Colonic mucosa (tissue), 4 donors: ENCODE measurements at places on chromosomes 6 and 20.

GRCh38 chr6:158706369-158706982 is 56.6 kb downstream of the SYTL3 start:
- peak; percentile 58 for DNase-seq
- H3K4me1 ChIP-seq, result peaks cover 8% of the 10 kb centered on the region
- H3K27ac ChIP-seq, result no peak overlapping the region
- H3K36me3 ChIP-seq, result no peaks in the 10 kb centered on the region
- H3K4me3 ChIP-seq, result no peak overlapping the region

DNA sequence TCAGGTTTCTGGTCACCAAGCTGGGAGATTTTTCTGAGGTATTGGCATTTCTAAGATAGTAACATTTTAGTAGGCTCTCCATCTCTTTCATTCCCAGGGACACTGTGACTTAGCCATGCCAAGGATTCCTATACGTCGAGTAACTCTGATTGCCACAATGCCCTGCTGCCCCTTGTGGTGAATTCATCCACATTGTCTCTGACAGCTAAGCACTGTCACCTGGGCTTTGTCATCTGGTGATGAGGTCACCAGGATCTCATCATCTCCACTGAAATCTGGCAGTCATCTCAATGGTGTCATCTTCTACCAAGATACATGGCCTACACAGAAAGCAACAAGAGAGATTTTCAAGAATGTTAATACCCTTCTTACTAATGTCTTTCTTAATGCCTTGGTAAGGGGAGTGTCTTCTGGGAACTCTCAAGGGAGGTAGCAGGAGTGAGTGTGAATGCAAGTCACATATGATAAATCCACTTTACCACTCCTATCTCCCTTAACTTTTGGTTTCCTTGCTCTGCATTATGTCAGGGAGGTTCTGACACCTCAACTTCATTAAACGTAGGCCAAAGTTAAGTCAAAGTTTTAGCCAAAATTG is 246.7 kb downstream of the CD109 start:
- no peaks in the 10 kb centered on the region for H3K27me3 ChIP-seq
- no peaks in the 10 kb centered on the region for H3K36me3 ChIP-seq
- H3K4me1 ChIP-seq, result no peaks in the 10 kb centered on the region
- no peak for DNase-seq
- no peak overlapping the region for H3K27ac ChIP-seq

DNA sequence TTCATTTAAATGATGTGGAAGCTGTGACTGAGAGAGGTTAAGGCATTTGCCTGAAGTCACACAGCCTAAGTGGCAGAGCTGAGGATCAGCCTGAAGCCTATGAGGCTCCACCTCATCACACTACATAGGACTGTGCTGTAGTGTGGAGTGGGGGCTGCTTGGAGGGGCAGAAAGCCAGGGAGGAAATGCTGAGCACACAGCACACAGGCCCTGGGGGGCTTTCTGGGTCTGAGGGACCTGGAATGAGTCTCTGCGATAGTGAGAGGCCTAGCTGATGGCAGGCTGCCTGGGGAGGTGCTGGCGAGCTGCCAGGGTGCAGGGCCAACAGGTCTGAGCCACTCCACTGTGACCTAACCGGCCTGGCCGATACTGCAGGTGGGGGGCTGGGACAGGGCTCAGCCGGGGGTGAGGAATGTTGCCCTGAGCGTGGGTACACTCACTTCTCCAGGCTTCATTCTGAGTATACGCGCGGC is 2.2 kb upstream of the ARHGAP40 start:
- H3K4me3 ChIP-seq, result no peak overlapping the region
- H3K4me1 ChIP-seq, result no peaks in the 10 kb centered on the region
- H3K27me3 ChIP-seq, result peaks cover 21% of the 10 kb centered on the region
- H3K36me3 ChIP-seq, result no peaks in the 10 kb centered on the region

GRCh38 chr20:4046311-4046924 is 31.1 kb upstream of the RNF24 start:
- H3K27ac ChIP-seq, result no peak overlapping the region
- H3K27me3 ChIP-seq, result no peaks in the 10 kb centered on the region
- H3K4me1 ChIP-seq, result no peaks in the 10 kb centered on the region

DNA sequence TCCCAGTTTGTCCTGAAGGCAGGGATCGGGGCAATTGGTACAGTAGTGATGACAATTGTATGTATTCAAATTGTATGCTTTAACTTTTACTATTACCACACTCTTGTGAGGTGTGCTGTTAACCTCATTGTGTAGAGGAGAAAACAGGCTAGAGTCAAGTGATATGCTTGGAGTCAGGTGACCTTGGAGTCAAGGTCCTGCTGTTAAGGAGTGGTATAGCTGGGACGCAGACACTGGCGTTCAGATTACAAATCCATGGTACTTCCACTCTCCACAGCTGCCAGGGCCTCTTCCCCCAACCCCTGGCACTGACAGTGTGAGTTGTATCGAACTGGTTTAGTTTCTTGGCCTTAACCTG is 10.5 kb downstream of the CNPY3 start:
- no peak for DNase-seq
- H3K36me3 ChIP-seq, result peaks cover 8% of the 10 kb centered on the region
- H3K4me1 ChIP-seq, result no peaks in the 10 kb centered on the region

GRCh38 chr6:127924440-127924839 is 23.6 kb upstream of the THEMIS start:
- no peak overlapping the region for H3K27ac ChIP-seq
- no peak for DNase-seq
- H3K4me3 ChIP-seq, result no peak overlapping the region
- no peaks in the 10 kb centered on the region for H3K4me1 ChIP-seq

DNA sequence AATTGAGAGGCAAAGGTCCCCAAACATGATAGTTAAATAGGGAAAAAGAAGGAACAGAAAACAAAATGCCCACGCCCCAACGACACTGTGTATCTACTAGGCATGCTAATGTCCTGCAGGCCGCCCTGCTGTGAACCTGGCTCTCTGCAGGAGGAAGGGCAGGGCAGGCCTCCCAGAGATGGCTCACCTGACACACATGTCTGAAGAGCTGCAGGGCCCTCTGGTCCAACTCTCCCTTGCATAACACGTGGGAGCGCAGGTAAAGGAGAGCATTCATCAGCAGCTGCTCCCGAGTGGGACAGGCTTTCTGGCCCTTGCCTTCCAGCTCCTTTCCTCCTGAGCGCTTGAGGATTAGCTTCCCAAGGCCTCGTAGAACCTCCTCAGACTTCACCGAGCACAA is 53.7 kb upstream of the LYRM2 start:
- no peak overlapping the region for H3K4me3 ChIP-seq
- no peaks in the 10 kb centered on the region for H3K27me3 ChIP-seq
- DNase-seq, result no peak

DNA sequence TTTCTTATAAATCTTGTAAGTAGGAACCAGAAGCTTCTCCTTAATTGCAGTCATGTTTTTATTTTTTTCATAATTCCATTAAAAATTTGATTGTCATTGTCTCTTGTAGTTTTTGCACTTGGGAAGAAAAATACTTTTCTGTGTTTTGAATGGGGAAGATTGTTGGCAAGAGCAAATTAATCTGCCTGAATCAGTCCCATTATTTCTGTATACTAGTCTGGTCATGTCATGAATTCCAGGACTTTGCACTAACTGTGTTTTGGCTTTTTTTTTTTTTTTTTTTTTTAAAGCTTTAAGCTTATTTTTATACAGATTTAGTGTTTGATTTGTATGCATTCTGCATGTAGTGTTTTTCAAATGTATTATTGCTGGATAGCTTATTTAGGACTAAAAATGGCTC is 47.6 kb downstream of the RALGAPB start:
- no peak overlapping the region for H3K4me3 ChIP-seq
- no peaks in the 10 kb centered on the region for H3K27me3 ChIP-seq
- no peaks in the 10 kb centered on the region for H3K4me1 ChIP-seq
- H3K27ac ChIP-seq, result no peak overlapping the region

- no peak overlapping the region for H3K27ac ChIP-seq
- no peak for DNase-seq
- H3K4me1 ChIP-seq, result no peaks in the 10 kb centered on the region
- H3K4me3 ChIP-seq, result no peak overlapping the region
- H3K36me3 ChIP-seq, result no peaks in the 10 kb centered on the region
Measured at GRCh38 chr6:48101290-48101689, 9.7 kb downstream of the PTCHD4 start.

DNA sequence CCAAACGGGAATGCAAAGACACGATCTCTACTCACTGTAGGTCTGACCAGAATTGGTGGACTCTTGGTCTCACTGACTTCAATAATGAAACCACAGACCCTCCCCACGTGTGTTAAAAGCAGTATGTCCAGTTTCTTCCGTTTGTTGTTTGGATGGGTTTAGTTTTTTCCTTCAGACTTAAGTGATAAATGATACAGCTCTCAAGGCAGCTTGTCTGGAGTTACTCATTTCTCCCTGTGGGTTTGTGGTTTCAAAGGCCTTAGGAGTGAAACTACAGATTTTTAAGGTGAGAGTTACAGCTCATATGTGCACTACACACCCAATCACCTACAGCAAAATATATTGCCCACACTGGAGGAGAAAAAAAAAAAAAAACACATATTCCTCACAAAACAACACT is 86.7 kb upstream of the STMND1 start:
- H3K27ac ChIP-seq, result no peak overlapping the region
- no peaks in the 10 kb centered on the region for H3K36me3 ChIP-seq
- H3K27me3 ChIP-seq, result no peaks in the 10 kb centered on the region
- H3K4me1 ChIP-seq, result no peaks in the 10 kb centered on the region
- H3K4me3 ChIP-seq, result no peak overlapping the region
- no peak for DNase-seq

GRCh38 chr20:41984031-41984430 is 365.9 kb upstream of the CHD6 start:
- H3K27ac ChIP-seq, result no peak overlapping the region
- H3K4me3 ChIP-seq, result no peak overlapping the region
- no peaks in the 10 kb centered on the region for H3K36me3 ChIP-seq
- H3K4me1 ChIP-seq, result no peaks in the 10 kb centered on the region
- no peaks in the 10 kb centered on the region for H3K27me3 ChIP-seq
- DNase-seq, result no peak

GRCh38 chr20:11173916-11174315 is 500.1 kb upstream of the JAG1 start:
- H3K4me1 ChIP-seq, result no peaks in the 10 kb centered on the region
- H3K27me3 ChIP-seq, result no peaks in the 10 kb centered on the region
- no peak for DNase-seq
- H3K36me3 ChIP-seq, result no peaks in the 10 kb centered on the region
- H3K4me3 ChIP-seq, result no peak overlapping the region

DNA sequence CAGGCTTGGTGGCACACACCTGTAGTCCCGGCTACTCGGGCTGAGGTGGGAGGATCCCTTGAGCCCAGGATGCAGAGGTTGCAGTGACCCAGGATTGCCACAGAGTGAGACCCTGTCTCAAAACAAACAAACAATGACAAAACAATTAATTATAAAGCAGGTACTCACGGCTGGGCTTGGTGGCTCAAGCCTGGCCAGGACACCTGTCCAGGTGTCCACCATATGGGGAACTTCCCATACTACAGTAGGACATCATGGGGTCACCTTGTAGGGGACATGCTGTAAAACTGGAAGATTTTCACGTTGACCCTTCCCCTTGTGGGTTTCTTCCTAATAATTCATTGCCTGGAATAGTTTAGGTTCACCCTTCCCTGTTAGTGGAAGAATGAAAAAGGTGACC is 30.7 kb upstream of the RPL7L1 start:
- no peak for DNase-seq
- H3K36me3 ChIP-seq, result peaks cover 11% of the 10 kb centered on the region
- H3K27me3 ChIP-seq, result no peaks in the 10 kb centered on the region
- no peak overlapping the region for H3K27ac ChIP-seq
- H3K4me1 ChIP-seq, result no peaks in the 10 kb centered on the region

DNA sequence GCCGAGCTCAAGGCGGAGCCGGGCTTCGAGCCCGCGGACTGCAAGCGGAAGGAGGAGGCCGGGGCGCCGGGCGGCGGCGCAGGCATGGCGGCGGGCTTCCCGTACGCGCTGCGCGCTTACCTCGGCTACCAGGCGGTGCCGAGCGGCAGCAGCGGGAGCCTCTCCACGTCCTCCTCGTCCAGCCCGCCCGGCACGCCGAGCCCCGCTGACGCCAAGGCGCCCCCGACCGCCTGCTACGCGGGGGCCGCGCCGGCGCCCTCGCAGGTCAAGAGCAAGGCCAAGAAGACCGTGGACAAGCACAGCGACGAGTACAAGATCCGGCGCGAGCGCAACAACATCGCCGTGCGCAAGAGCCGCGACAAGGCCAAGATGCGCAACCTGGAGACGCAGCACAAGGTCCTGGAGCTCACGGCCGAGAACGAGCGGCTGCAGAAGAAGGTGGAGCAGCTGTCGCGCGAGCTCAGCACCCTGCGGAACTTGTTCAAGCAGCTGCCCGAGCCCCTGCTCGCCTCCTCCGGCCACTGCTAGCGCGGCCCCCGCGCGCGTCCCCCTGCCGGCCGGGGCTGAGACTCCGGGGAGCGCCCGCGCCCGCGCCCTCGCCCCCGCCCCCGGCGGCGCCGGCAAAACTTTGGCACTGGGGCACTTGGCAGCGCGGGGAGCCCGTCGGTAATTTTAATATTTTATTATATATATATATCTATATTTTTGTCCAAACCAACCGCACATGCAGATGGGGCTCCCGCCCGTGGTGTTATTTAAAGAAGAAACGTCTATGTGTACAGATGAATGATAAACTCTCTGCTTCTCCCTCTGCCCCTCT is 1.1 kb downstream of the CEBPB start:
- no peaks in the 10 kb centered on the region for H3K4me1 ChIP-seq
- no peaks in the 10 kb centered on the region for H3K36me3 ChIP-seq
- peak; percentile 51 for DNase-seq
- H3K27ac ChIP-seq, result peak overlapping the region; percentile 99

DNA sequence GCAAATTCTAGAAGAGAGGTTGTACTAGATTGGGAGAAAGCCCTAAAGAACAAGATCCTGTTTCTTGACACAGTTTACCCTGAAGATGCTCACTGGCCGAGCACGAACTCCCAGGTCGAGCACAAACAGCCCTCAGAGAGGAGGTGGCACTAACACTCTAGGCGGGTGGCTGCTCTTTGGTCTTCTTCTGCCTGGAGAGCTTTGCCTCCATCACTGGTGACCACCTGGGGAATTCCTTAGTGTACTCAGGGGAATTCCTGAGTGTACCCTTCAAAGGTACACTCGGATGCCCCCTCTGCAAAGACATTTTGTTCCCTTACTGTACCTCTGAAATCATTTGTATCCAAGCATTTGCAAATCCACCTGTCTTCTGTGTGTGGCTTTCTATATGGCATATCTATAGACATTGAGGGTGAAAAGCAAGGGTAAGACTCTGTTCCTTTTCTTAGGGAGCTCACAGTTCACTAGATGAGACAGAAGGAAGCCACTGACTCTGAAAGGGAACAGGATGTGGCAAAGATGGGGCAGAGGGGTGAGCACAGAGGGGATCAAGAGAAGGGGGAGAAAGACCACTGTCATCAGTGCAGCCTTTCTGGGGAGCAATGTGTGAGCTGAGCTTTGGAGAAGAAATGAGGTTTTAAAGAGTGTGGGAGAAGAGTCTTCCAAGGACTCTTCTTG is 169.8 kb upstream of the PROKR2 start:
- no peak for DNase-seq
- no peaks in the 10 kb centered on the region for H3K27me3 ChIP-seq
- H3K27ac ChIP-seq, result no peak overlapping the region

- no peaks in the 10 kb centered on the region for H3K36me3 ChIP-seq
- H3K27me3 ChIP-seq, result no peaks in the 10 kb centered on the region
- no peaks in the 10 kb centered on the region for H3K4me1 ChIP-seq
- no peak overlapping the region for H3K27ac ChIP-seq
- DNase-seq, result no peak
- no peak overlapping the region for H3K4me3 ChIP-seq
Measured at GRCh38 chr6:129667621-129668020, 42.4 kb downstream of the ARHGAP18 start.
